ENCODE measurements at places on chromosomes 6 and 20.

GRCh38 chr6:43803783-43804549, 34.0 kb downstream of the VEGFA start:
- no peak for DNase-seq

DNA sequence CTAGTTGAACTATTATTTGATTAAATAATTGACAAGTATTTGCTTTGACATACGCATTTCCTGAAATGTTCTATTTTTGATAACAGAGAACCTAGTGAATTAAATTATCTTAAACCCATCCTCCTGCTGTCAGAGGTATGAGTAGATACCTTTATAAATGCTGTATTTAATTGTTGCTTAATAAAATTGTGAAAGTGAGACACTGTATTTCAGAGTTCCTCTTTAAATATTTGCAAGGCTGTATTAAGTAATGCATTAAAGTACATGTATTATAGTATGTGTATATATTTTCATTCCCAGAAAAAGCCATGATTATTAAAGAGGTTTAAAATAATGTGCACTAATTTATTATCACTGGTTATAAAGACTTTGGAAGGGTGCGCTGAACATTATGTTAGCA, 483.8 kb downstream of the TFAP2B start:
- DNase-seq: no peak

DNA sequence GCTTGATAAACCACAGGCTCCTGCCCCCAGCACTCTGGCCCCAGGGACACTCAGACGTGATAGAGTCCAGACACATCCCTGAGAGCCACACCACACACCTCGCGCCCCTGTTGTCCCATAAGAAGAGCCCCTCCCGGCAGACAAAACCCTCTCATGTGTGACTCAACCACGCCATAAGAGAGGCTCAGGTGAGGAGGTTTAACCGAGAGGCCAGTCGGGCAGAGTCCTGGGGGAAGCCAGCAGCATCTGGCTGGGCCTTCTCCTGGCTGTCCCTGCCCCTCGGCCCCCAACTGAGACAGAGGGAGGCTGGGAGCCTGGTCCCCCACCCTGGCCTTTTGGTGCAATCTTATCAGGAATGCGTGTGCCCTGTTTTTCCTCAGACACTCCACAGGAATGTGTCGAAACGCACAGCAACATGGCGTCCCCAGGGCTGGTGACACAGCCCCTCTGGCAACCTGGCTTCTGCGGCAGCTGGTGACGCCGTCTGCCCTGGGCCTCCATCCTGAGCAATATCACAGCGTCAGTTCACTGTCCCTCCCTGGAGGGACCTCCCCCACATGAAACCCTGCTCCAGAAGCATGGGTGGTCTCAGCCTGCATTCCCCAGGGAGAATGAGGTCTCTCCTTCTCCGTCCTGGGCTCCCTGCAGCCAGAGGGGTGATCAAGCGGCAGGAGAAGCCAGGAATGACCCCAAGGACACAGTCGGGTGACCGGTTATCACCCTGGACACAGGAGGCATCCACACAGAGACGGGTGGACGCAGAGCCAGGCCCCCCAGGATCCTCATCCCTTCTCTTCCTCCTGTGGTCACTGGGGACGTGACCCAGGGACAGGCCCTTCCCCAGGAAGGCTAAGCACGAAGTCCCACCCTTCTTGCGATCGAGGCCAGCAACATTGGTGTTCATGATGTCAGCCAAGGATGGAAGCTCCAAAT, 156.6 kb upstream of the AFDN start:
- no peak for DNase-seq

- DNase-seq: no peak
Observed at GRCh38 chr6:17116117-17116440, 14.2 kb downstream of the STMND1 start.

- DNase-seq: no peak
Observed at GRCh38 chr6:153121311-153121710, 9.8 kb downstream of the RGS17 start.

GRCh38 chr20:36573798-36574365, 485 bp downstream of the TGIF2 start:
- peak; percentile 45 for DNase-seq

DNA sequence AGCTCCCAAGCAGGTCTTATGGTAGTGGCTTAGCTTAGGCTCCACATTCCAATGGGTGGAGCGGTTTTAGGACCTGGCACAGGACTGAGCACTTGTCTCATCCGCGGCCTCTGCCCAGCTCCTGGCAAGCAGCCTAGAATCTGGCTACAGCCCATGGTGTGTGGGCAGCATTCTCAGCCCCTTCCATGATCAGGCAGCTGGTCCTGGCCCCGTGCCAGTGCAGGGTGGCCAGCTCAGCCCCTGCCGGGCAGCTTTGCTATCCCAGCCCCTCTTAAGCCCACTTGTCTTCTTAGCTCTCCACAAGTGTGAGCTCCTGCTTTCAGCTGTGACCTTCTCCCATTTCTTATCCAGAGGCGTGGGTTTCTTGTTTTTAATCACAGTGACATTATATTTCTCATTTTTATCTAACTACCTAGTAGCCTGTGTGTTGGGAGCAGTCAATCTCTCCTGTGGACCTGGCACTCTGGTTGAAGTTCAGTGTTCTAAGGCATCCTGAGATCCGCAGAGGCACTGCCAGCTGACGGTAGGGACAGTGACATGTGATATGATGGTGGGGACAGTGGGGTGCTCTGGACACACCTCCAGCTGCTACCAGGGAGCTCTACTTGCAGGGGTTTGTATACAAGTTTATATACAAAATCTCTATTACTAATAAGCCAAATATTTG, 119.9 kb upstream of the PRND start:
- no peak for DNase-seq

GRCh38 chr6:122033564-122034181, 365.8 kb upstream of the HSF2 start:
- no peak for DNase-seq

GRCh38 chr6:78554341-78554740, 313.0 kb upstream of the IRAK1BP1 start:
- DNase-seq: no peak

- DNase-seq: no peak
Observed at GRCh38 chr6:109102762-109103161, 7.5 kb downstream of the CEP57L1 start.

DNA sequence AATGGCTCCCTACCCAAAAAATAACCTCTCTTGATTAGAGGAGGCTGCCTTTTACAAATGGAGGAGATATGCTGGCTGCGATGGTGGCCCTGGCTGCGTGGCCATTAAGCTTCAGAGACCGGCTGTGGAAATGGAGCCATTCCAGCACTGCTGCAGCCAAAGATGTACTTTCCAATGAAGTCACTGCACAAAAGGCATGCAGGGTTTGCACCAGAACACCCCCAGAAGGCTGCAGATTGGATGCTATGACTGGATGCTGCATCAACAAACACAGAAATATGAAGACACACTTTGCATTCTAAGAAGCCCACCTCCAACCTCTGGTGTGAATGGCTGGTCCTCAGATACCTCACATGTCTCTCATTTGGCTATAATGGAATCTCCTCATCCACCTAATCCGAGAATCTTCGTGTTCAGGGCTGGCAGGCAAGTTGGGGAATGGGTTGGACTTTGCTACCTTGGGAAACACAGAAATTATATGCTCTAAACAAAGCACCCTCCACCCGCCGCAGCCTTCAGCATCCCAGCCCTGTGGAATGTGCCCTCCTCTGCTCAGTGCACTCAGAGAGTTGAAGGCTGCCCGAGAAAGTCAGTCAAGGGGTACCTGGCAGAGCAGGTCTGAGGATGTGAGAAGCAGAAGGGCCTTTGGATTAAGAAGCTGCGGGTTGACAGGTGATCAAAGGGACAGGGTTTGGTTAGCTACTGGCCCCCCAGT, 35.3 kb downstream of the APCDD1L start:
- DNase-seq: no peak

- no peak for DNase-seq
Observed at GRCh38 chr6:104860221-104860620, 502 bp upstream of the HACE1 start.

DNA sequence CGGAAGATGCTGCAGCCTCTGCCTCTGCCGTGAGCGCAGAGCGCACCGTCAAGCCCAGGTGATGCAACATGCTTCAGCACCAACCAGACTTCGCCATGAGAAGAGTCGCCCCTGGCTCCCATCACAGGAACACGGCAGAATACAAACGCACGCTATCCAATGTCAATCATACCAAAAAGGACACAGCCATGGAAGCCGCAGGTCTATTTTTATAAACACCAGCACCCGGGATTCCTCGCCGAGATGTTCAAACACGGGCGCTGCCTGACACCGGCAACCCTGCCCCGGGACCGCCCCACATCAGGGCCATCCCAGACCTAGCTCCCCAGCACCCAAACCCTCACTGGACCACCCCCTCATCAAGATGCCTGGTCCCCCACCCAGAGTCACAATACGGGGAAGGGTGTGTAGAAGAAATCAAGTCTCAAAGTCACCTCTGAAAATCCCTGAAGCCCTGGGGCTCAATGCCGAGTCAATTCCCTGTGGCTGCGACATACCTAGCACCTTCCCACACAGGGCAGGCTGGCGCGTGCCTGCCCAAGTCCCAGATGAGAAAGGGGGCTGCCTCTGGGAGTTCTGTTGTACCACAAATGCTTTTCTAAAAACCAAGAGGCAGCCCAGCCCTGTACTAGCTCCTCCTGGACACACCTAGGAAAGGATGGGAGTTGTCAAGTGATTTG, 17.9 kb downstream of the TAF4 start:
- no peak for DNase-seq

- DNase-seq: no peak
Observed at GRCh38 chr6:13284646-13285045, 43.7 kb downstream of the TBC1D7 start.

- no peak for DNase-seq
Observed at GRCh38 chr6:156782691-156783320, 5.6 kb downstream of the ARID1B start.

DNA sequence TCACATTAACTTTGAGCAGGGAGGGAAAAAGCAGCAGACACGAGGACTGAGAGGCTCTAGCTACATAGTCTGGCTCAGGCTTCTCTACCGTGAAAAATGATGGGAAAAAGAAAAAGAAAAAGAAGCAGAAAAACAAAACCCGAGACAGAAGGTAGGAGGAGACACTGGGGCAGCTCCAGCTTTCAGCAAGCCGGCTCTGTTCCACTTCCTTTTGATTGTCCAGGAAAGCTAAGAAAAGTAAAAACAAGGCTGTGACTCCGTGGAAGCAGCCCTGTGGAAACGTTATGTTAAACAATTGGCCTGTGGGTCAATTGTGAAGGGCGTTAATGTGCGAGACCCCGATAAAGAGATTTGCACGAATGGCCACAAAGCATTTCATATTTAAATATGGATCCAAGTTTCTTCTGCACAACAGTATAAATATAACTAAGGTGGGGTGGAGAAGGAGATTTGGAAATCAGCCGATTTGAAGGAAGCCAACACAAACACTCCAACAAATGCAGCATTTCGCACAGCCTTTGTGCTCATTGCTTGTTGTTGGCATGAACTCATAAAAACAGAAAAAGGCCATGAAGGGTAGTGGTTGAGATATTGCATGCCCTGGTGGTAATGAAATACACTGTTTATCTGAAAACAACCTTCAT, 236.9 kb upstream of the JAG1 start:
- DNase-seq: no peak

GRCh38 chr6:107821591-107821990, 2.5 kb downstream of the SCML4 start:
- DNase-seq: no peak

DNA sequence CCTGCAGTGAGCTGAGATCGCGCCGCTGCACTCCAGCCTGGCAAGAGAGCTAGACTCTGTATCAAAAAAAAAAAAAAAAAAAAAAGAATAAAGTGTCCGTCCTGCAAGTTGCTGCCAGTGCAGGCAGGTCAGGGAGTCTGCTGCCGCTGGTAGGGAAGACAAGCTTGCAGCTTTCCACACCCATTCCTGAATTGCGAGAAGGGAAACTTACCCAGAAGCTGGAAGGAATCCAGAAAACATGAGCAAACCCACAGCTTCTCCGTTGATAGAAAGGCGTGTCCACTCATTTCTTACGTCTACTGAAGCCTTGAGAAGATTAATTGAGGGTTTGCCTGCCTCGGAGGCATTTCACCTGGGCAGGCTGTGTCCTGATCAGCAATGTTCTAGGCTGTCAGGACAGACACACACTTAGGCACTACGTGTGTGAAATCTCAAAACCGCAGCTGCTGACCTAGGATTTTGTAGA, 61.6 kb upstream of the DSP start:
- DNase-seq: no peak

GRCh38 chr6:4575714-4576113, 200.5 kb upstream of the CDYL start:
- DNase-seq: no peak

GRCh38 chr6:109261811-109262210, 120.5 kb downstream of the CD164 start:
- no peak for DNase-seq

Data from progenitor cell of endocrine pancreas (in vitro differentiated cells).